Right atrium auricular region (tissue), 2 donors: ENCODE measurements at places on chromosomes 1 and 21. TPM values are rescaled to one million over a fixed set of nuclear protein-coding genes. Genes with fewer than 3 reads are reported as not detected.
A peak's percentile ranks its signal among the peaks of the same experiment; 100 is the strongest.

GRCh38 chr1:7437036-7437435 is 334.1 kb upstream of the VAMP3 start:
- no peak overlapping the region for H3K4me3 ChIP-seq
- DNase-seq, result no peak
- H3K27me3 ChIP-seq, result no peaks in the 10 kb centered on the region
- no peaks in the 10 kb centered on the region for H3K36me3 ChIP-seq

DNA sequence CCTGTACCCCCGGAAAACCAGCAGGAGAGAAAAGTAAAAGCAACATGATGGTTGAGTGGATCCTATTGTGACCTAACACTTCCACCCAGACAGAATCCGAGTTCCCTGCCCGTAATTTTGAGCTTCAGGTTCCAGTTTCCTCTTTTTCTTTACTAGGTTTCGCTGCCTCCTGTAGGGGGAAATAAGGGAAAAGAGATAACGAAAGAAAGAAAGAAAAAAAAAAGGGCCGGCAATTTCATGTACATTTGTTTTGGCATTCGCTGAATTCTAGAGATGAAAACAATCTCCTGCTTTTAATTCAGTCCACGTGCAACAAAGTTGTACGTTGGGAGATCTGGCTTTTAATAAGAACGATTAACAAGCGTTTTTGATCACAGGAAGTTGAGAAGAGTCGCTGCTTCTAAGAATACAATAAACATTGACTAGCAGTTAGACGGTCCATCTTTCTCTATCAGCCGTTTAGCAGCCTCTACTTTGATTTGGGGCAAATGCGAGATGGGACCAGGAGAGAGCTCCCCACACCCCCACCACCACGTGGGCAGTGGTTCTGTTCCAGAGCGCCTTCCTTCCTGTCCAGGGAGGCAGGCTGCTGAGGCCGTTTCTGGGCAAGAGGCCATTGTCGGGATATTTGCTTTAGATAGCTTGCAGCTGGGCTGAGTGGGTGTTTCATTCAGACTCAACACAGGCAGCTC is 155.9 kb upstream of the RUNX1 start:
- no peaks in the 10 kb centered on the region for H3K36me3 ChIP-seq
- H3K4me1 ChIP-seq, result peaks cover 45% of the 10 kb centered on the region
- no peaks in the 10 kb centered on the region for H3K27me3 ChIP-seq
- H3K4me3 ChIP-seq, result peak overlapping the region; percentile 25
- peak overlapping the region; percentile 55 for H3K27ac ChIP-seq

- no peak for DNase-seq
- peaks cover 42% of the 10 kb centered on the region for H3K4me1 ChIP-seq
- H3K4me3 ChIP-seq, result no peak overlapping the region
- peak overlapping the region; percentile 56 for H3K27ac ChIP-seq
- no peaks in the 10 kb centered on the region for H3K27me3 ChIP-seq
- H3K36me3 ChIP-seq, result no peaks in the 10 kb centered on the region
Observed at GRCh38 chr1:16068356-16069270, 4.8 kb downstream of the FAM131C start.

GRCh38 chr1:71660411-71660810 is 579.6 kb upstream of the ZRANB2 start:
- no peaks in the 10 kb centered on the region for H3K36me3 ChIP-seq
- no peak overlapping the region for H3K27ac ChIP-seq
- DNase-seq, result no peak
- H3K27me3 ChIP-seq, result no peaks in the 10 kb centered on the region
- H3K4me3 ChIP-seq, result no peak overlapping the region
- H3K4me1 ChIP-seq, result no peaks in the 10 kb centered on the region

DNA sequence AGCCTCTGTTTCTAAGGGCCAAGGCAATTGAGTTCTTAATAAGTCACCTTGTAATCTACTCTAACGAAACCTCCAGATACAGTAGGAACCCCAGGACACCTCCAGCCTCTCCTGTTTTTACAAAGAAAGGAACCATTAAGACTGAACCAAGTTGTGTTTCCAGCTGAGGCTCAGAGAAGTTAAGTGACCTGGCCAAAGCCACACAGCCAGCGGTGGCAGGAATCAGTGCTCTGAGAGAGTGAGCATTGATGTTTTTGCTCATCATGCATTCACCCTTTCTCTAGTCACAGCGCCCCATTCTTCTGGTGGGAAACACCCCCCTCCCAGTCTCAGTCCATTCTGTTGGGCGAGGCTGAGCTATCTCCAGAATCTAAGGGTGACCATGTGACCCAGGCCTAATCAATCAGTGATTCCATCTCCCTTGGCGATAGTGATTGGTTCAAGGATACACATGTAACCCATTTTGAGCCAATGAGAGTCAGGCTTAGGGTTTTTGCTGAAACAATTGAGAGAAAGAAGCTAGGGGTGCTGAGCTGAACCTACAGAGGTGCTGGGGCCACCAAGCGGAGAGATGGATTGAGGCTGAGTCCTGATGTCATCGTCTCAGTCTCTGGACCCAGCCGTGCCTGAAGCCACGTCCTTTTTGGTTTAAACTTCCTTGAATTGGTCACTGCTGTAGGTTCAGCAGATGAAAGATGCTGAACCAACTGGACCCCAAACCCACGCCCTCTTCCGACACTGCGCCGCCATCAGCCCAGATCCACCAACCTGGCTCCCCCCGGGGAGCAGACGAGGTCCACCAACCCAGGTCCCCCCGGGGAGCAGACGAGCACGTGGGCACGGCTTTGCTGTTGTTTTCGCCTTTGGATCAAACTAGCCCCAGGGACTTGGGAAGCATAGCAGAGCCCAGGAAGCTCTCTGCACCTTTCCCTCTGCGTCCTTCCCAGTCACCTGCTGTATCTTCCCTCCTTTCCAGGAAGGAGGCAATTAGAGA is 28.0 kb upstream of the RERE start:
- no peak for DNase-seq
- no peaks in the 10 kb centered on the region for H3K27me3 ChIP-seq
- peaks cover 38% of the 10 kb centered on the region for H3K4me1 ChIP-seq

- no peak overlapping the region for H3K27ac ChIP-seq
- no peaks in the 10 kb centered on the region for H3K36me3 ChIP-seq
- H3K27me3 ChIP-seq, result no peaks in the 10 kb centered on the region
- no peak for DNase-seq
- no peaks in the 10 kb centered on the region for H3K4me1 ChIP-seq
- H3K4me3 ChIP-seq, result no peak overlapping the region
Observed at GRCh38 chr1:160726498-160727315, 12.3 kb upstream of the SLAMF7 start.

- no peaks in the 10 kb centered on the region for H3K4me1 ChIP-seq
- no peak overlapping the region for H3K27ac ChIP-seq
- H3K36me3 ChIP-seq, result no peaks in the 10 kb centered on the region
- H3K4me3 ChIP-seq, result no peak overlapping the region
- DNase-seq, result no peak
Observed at GRCh38 chr1:112177314-112177713, 187.8 kb upstream of the KCND3 start.

DNA sequence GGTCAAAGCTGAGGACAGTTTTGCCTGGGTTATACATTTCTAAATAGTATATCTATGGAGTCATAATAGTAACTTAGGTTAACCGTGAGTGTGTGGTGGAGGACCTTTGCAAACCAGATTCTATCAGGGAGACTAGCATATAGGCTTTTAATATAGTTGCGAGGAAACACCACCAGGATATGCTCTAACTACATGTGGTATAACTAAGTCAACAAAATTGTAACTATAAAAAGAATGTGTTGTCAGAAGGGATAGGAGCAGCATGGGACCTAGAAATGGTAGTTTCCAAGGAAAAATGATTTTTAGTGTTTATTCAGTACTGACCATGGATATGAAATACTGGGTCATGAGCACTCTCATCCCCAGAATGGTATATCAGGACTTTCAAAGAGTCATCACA is 338.1 kb downstream of the TGFB2 start:
- no peak overlapping the region for H3K4me3 ChIP-seq
- H3K27me3 ChIP-seq, result no peaks in the 10 kb centered on the region
- no peaks in the 10 kb centered on the region for H3K36me3 ChIP-seq
- no peak for DNase-seq

- H3K4me3 ChIP-seq, result no peak overlapping the region
- no peaks in the 10 kb centered on the region for H3K4me1 ChIP-seq
- DNase-seq, result no peak
- no peaks in the 10 kb centered on the region for H3K36me3 ChIP-seq
- H3K27ac ChIP-seq, result no peak overlapping the region
- H3K27me3 ChIP-seq, result no peaks in the 10 kb centered on the region
Observed at GRCh38 chr1:11581445-11581991, 72.7 kb downstream of the FBXO2 start.

DNA sequence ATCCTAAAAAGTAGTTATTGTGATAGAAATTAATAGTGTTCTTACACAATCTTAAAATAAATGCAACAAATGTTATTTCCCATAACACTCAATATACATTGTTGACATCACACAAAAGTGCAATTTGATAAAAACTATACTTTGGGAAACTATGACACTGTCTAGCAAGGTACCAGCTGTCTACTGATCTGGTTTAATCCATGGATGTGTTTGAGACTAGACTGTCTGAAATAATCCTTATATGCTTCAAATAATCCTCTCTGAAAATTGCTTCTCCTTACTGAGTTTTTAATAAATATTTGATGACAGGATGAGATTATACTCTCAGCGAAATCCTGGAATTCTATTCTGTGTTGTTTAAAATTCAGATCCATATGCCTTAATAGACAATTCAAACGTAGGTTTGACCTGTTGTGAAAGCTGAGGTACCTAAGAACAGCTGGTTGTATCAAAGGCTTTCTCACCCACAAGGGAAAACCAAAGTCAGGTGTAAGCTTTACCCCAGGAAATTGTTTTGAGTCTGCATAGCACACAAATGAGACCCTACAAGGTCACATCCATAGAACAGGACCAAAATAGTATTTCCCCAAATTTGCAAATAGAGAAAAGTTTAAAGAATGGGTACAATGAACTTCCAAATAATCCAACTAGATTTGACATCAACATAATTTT is 8.8 kb upstream of the GFI1 start:
- H3K36me3 ChIP-seq, result no peaks in the 10 kb centered on the region
- no peaks in the 10 kb centered on the region for H3K4me1 ChIP-seq

- H3K36me3 ChIP-seq, result peaks cover 8% of the 10 kb centered on the region
- no peaks in the 10 kb centered on the region for H3K27me3 ChIP-seq
- no peak overlapping the region for H3K4me3 ChIP-seq
- DNase-seq, result no peak
- H3K27ac ChIP-seq, result no peak overlapping the region
Observed at GRCh38 chr1:41020654-41021053, 871 bp downstream of the SLFNL1 start.

DNA sequence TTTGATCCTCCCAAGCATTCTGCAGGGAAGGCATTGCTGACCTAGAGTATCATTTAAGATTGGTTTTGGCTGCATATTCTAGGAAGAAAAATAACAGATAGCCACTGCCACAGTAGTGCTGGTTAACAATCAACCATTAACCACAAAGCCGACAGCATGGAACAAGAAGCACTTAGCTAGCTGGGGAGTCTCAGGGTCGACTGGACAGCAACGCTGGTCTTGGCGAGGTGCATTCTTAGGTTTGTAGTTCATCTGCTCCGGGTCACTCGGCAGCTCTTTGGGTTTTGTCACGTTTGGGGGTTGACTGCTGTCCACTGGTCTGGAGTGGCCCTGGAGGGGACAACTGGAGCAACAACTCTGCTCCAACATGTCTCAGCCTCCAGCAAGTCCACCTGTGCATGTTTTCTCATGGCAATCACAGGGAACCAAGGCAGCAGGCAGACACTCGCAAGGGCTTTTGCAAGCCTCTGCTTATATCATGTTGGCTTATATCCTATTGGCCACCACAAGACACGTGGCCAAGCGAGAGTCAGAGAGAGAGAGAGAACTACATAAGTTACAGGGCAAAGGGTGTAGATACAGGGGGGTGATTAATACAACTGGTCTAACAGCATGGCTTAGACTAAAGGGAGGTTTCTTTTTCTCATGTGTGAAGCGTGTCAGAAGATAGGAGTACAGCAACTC is 99.5 kb downstream of the LACTBL1 start:
- H3K4me3 ChIP-seq, result no peak overlapping the region
- no peaks in the 10 kb centered on the region for H3K27me3 ChIP-seq
- no peak for DNase-seq
- no peak overlapping the region for H3K27ac ChIP-seq

GRCh38 chr1:212692774-212693644 is 6.6 kb downstream of the BATF3 start:
- H3K27me3 ChIP-seq, result peaks cover 7% of the 10 kb centered on the region
- H3K4me1 ChIP-seq, result no peaks in the 10 kb centered on the region
- no peak overlapping the region for H3K27ac ChIP-seq
- H3K4me3 ChIP-seq, result no peak overlapping the region
- DNase-seq, result no peak

DNA sequence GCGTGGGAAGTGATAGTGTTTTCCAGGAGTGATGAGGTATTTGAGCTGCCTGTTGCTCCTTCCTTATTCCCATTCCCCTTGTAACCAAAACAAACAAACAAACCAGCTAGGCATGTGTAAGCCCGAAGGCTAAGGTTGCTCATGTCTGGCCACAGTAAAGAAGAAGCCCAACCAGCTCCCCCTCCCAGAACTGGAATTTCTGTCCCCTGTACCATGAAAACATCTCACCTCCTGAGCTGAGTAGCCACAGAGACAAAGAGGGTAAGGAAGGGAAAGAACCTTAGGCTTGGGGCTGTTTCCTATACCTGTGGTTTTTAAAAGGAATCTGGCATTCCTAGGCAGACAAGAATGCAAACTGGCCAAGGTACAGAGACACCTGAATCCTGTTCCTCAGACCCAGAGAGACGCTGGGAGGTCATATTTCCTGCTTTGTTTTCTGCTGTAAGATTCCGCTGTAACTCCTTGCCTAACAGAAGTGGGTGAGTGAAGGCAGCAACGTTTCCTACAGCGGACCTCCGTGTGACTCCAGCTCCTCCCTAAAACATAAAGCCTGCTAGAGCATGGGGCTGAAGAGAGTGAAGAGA is 41.7 kb upstream of the RAB4A start:
- H3K27ac ChIP-seq, result peak overlapping the region; percentile 87
- no peak for DNase-seq
- H3K36me3 ChIP-seq, result no peaks in the 10 kb centered on the region
- no peaks in the 10 kb centered on the region for H3K27me3 ChIP-seq
- no peaks in the 10 kb centered on the region for H3K4me1 ChIP-seq

GRCh38 chr1:185129708-185130107 is 27.0 kb downstream of the TRMT1L start:
- peaks cover 69% of the 10 kb centered on the region for H3K36me3 ChIP-seq
- no peak for DNase-seq
- H3K27me3 ChIP-seq, result no peaks in the 10 kb centered on the region
- H3K4me3 ChIP-seq, result no peak overlapping the region

GRCh38 chr21:36765229-36765628 is 66.3 kb downstream of the SIM2 start:
- no peak for DNase-seq
- H3K36me3 ChIP-seq, result no peaks in the 10 kb centered on the region
- no peak overlapping the region for H3K4me3 ChIP-seq
- H3K4me1 ChIP-seq, result peaks cover 3% of the 10 kb centered on the region
- H3K27me3 ChIP-seq, result no peaks in the 10 kb centered on the region

Gene UCK2
- 19.3 TPM for total RNA-seq

Gene TMEM200B
- 1.7 TPM for total RNA-seq

Gene PMF1
- 88.3 TPM for total RNA-seq

Gene FAM72D
- total RNA-seq, result not detected
